Stimulated activated CD4-positive, alpha-beta T cell treated with anti-CD3 and anti-CD28 coated beads, Interleukin-4, amount 100 ng/mL, for 1 hour (primary cell): ENCODE measurements at places on chromosomes 7 and 10.

- no peak for DNase-seq
Measured at GRCh38 chr7:8015100-8015745, 46.6 kb downstream of the GLCCI1 start.

GRCh38 chr10:49115796-49116508, 630 bp upstream of the VSTM4 start:
- DNase-seq = no peak

DNA sequence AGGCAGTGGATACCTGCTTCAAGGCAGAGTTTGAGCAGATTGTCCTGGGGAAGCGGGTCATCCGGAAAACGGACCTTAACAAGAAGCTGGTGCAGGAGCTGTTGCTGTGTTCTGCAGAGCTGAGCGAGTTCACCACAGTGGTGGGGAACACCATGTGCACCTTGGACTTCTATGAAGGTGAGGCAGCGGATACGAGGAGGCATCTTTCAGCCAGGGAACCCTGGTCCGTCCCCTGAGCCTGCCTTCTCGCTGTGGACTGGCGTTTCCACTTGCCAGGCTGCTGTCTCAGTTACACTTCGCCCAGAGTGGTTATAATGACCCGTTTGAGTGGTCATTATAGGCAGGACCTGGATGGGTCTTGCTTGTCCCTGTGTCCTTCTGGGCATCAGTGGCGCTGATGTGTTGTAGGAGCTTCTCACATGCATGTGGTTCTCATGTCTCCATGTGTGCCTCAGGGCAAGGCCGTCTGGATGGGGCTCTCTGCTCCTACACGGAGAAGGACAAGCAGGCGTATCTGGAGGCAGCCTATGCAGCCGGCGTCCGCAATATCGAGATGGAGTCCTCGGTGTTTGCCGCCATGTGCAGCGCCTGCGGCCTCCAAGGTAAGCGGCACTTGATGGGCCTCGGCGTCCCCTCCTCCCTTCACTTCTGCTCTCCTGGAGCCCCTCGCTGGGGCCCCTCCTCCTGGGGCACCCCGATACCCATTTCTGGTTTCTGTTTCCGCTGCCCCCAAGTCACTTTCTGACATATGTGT, 18.0 kb downstream of the UPP1 start:
- no peak for DNase-seq

- DNase-seq = no peak
Measured at GRCh38 chr7:29077854-29078253, 68.5 kb downstream of the CPVL start.

GRCh38 chr10:124213899-124214510, 120.6 kb upstream of the CHST15 start:
- no peak for DNase-seq

DNA sequence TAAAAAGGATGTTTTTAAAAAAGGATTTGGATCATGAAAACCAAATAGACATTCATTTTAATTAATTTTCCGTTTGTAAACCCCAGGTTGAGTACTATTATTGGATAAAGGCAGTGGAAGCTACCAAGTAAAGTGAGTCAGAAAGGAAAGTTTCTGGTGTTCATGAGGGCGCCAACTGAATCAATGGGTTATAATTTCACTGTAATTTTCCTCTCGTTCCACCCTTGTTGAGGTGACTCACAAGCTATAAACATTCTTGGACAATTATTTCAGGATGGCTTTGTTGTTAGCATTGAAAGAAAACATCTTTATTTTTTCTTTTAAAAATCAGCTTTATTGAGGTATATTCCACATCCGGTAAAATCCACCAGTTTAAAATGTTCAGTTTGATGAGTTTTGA, 5.1 kb upstream of the FAM133B start:
- DNase-seq = no peak

DNA sequence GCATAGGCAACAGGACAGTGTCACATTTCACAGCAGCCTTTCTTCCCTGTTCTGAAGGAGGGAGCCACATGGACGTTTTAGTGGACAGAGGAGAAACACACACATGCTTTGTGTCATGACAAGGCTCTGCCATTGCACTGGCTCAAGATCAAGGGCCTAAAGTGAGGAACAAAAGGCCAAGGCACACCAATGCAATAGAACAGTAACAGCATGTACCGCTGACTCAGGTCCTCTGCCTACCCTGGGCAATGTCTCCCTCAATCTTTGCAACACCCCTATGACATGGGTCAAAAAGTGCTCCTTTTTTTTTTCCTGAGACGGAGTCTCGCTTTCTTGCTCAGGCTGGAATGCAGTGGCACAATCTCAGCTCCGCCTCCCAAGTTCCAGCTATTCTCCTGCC, 57.8 kb upstream of the SDK1 start:
- DNase-seq = no peak

- peak; percentile 47 for DNase-seq
Measured at GRCh38 chr10:93062514-93063143, 2.0 kb downstream of the CYP26C1 start.

DNA sequence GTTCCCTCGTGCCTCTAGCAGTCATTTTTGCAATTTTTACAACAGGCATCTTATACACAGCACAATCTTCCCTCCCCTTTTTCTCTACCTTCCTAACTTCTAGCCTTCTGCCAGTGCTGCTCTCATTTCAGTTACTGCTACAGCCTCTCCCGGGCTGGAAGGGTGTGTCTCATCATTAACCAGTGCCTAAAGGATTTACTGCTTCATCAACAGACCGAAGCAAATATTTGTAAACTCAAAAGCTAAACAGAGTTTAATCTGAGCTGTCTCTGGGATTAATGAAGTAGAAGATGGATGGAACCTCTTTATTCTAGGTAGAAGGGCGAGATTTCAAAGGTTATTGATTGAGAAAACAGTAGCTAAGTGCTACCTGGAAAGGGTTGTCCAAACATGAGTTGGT, 94.3 kb downstream of the PRPF18 start:
- no peak for DNase-seq

- DNase-seq = no peak
Measured at GRCh38 chr7:90216080-90216674, 4.6 kb downstream of the STEAP2 start.

- DNase-seq = no peak
Measured at GRCh38 chr10:129744134-129745111, 219.7 kb downstream of the EBF3 start.

- no peak for DNase-seq
Measured at GRCh38 chr10:121355161-121355560, 243.1 kb downstream of the FGFR2 start.

- no peak for DNase-seq
Measured at GRCh38 chr7:157825325-157825724, 488.5 kb downstream of the DNAJB6 start.

- no peak for DNase-seq
Measured at GRCh38 chr10:120414946-120415345, 42.1 kb upstream of the PLPP4 start.

DNA sequence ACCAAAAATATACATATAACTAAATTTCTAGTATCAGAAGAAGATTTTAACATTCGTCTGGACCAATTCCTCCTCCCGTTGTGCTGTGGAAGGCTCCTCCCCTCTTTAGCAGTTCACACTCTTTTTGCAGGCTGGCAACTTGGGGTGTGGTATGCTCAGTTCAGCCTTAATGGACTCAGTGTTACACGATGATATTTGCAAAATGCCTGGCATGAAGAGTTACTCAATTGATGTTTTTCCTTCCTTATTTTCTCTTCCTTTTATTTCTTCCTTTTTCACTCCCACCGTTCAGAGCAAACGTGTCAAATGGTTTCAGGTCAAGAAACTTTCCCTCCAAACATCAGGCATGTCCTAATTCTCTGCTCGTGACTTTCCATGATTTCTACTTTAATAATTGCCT, 248.3 kb downstream of the PHF14 start:
- DNase-seq = no peak

- peak; percentile 4 for DNase-seq
Measured at GRCh38 chr7:106679153-106679931, 18.4 kb upstream of the CCDC71L start.

DNA sequence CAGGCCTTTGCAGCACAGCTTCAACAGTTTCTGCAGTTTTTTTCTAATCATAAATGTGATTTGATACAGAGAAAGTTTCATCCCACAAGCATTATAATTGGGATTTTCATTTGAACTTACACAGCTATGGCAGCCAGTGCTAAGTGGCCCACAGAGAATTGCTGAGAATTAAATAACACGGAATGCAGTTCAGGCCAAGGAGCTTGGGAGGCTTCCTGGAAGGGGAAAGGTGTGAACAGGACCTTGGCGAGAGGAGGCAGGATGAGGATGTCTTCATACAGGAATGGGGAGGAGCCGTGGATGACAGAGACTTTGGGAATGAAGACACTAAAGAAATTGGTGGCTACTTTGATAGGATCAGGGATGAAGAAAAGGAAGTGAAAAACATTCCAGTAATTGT, 95.3 kb downstream of the ZNF22 start:
- DNase-seq = no peak

GRCh38 chr10:60937784-60938654, 6.0 kb downstream of the RHOBTB1 start:
- no peak for DNase-seq

DNA sequence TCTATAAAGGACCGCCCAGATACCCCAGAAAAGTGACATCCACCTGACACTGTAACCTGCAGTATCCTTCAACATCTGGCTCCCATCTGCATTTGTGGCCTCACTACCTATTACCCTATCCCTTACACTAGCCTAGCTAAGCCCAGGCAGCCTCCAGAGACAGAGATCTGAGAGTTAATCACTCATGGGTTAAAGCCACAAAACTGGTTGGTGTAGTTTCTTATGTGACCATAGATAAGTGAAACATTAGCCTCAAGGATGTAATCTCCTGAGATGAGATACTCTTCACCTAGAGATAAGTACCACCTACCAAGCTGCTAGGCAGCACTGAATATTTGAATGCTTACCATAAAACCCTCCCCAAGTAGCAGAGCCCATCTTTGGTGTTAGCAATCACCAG, 35.4 kb downstream of the CTTNBP2 start:
- DNase-seq = no peak

GRCh38 chr7:133258174-133258573, 5.3 kb downstream of the EXOC4 start:
- DNase-seq = no peak

DNA sequence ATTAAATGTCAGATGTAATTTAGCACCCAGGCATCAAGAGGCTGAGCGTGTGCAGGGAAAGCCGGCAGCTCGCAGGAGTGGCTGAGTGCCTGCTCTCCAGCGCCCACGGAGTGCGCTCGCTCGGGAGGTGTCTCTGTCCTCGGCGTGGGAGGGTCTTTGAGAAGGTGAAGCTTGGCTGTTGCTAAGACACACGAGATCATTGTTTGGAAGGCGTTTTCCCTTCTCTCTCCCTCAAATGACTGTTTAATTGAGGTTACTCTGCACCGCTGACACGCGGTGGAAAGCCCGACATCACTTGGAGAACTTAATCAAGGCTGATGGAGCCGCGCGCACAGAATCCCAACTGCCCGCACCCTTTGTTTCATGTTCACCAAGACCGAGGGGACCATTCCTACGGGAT, 414.6 kb downstream of the DNAJB6 start:
- DNase-seq = no peak

- no peak for DNase-seq
Measured at GRCh38 chr10:18647945-18648344, 3.4 kb downstream of the NSUN6 start.

DNA sequence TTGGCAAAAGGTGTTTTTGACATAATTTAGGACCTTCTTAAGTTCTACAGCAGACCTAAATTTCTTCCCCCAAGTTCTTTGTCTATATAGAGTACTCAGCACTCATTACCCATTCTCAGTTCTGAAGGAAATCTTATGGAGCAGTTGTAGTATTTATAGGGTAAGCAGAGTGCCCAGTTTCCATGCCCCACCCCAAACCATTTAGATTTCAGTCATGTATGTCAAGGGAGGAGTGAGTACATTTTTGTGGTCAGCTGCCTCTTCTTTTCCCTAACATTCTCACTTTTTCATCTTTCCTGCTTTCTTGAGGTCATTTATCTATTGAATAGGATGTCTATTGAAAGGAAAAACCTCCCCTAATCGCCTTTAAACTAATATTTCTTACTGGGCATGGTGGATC, 83.3 kb downstream of the KAT6B start:
- no peak for DNase-seq

DNA sequence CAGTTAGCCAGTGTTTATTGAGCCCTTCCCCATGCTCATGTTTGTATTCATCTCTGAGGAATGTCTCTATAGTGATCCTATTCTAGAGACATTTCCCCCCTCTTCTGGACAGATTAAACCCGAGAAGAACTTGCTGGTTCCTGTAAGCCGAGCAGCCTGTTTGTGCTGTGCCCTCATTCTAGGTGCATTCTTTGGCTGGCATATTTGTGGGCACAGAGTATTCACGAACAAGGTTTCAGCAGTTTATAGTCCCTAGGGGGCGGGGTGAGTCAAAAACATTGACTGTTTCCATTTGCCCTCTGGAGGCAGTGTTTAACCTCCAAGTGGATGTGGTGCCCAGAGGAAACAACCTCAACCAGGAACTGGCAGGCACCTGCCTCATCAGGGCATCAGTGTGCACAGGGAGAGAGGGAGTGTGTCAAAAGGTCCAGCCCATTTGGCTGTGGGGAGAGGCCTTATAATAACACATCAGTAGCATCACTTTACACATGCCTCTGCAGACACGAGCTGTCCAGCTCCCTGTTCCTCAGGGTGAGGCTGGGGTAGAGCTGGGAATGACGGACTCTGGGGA, 273.3 kb upstream of the LRGUK start:
- no peak for DNase-seq

- DNase-seq = no peak
Measured at GRCh38 chr7:28956608-28957063, 1.5 kb downstream of the TRIL start.

DNA sequence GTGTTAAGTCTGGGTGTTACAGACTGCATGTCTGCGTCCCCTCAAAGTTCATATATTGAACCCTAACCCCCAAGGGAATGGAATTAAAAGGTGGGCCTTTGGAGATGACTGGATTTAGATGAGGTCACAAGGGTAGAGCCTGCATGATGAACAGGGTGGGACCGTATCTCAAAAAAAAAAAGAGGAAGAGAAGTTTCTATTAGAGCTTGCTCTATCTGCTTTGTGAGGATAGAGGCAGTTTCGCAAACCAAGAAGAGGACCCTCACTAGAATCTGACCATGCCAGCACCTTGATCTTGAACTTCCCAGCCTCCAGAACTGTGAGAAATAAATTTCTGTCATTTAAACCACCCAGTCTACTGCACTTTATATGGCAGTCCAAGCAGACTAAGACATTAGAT, 1.4 kb downstream of the KIN start:
- DNase-seq = no peak

DNA sequence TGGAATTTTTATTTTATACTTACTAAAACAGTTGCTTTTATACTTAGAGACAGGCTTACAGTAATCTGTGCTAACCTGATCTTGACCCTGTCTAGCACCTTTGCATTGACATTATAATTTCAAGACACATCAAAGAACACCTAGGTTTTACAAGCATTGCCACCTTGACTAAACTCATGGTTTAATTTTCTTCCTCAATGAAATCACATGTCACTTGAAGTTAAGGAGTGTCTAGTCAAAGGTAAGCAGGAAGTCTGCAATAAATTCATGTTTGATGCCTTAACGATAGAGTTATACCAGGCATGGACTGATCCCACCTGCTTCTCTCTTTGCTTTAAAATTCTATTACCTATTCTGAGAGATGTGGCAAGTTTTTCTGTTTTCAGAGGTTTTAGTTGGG, 62.4 kb downstream of the ZNF800 start:
- DNase-seq = no peak

- no peak for DNase-seq
Measured at GRCh38 chr10:48792687-48793096, 108.0 kb downstream of the WDFY4 start.
